Stimulated activated CD4-positive, alpha-beta T cell treated with anti-CD3 and anti-CD28 coated beads, Interleukin-1b, Interleukin-23, amount 100 ng/mL, for 1 hour (primary cell): ENCODE measurements at places on chromosomes 6 and 20.

DNA sequence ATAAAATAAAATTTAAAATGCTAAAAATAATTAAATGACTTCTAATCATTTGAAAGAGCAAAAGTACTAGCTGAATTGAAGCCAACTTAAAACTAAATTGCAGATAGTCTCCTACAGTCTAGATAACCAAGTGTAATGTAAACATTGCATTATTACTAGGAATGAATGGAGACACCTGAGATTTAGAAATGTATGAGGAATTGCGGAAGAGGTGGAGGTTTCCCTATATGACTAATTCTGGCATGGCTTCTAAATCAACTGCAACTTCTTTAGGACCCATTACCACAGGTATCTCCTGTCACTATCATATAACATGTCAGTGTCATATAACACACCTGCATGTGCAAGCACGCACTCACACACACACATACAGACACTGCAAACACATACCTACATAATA is 13.2 kb upstream of the GPR6 start:
- no peak for DNase-seq

DNA sequence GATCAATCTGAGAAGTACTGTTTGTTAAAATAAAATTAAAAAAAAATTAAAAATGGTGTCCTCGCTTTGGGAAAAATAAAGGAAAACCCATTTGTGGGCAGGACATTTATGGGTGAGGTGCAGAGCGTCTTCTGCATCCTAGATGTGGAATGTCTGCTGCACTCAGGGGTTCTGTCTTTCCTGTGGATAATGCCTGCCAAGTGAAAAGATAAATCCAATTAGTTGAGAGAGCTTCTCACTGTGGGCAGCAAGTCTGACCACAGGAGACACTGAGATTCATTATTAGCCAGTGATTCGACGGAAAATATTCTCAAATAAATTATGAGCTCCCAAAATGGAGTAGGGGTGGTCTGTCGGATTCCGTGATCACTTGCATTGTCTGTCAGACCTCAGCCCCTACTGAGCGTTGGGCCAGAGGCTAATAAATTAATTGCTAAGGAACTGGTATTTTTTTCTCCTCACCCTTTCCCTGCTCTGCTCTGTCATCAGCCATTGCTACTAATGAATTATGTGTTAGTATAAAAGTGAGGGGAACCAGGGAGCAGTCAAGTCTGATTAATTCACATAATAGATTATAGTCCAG is 10.0 kb downstream of the GMPR start:
- no peak for DNase-seq

GRCh38 chr20:62066983-62067433 is 1.3 kb upstream of the TAF4 start:
- no peak for DNase-seq

DNA sequence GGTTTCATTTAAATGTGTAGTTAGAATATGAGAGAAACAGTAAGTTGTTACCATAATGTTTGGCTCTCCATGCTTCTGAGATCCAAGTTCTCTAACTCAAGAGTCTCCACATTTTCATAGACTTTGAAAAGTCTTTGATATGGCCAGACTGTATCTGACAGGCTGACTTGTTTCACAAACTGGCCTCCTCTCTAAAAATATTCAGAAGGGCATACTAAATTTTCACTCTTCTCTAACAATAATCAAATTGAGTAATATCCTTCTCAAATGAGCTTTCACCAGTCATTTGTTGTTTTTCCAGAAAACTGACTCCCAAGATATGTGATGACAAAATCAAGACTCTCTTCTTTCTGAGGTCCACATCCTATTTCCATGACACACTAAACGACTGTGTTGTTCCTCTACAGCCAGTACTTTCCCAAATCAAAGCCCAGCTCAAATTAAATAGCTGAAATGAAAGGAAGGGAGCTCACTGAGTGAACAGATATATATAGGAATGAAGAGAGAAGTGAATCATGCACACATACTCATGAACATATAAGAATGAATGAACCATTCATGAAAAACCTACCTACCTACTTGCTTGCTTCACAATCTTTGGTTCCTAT is 15.1 kb downstream of the HIVEP2 start:
- DNase-seq: no peak

GRCh38 chr6:133301835-133302234 is 60.7 kb downstream of the EYA4 start:
- DNase-seq: no peak

- DNase-seq: no peak
Measured at GRCh38 chr6:33719326-33719987, 8.0 kb upstream of the UQCC2 start.

- DNase-seq: no peak
Measured at GRCh38 chr20:10611357-10611756, 62.4 kb downstream of the JAG1 start.

GRCh38 chr6:109655761-109656262 is 35.2 kb downstream of the AK9 start:
- DNase-seq: no peak

DNA sequence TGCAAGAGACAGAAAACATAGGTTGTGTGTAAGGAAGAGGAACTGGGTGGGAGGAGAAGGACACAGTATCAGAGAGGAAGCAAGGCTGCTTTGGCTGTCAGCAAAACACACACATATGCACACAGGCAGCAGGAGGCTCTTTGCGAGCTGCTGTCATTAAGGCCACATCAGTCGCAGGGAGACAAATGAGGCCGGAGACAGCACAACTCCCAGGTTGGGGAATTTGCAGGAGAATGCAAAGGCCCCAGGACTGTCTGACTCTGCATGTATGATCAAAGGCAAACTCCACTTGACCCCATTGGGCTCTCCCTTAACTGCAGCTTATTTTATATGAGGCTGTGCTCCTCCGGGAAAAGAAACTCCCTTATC is 35.3 kb downstream of the METTL24 start:
- DNase-seq: no peak

DNA sequence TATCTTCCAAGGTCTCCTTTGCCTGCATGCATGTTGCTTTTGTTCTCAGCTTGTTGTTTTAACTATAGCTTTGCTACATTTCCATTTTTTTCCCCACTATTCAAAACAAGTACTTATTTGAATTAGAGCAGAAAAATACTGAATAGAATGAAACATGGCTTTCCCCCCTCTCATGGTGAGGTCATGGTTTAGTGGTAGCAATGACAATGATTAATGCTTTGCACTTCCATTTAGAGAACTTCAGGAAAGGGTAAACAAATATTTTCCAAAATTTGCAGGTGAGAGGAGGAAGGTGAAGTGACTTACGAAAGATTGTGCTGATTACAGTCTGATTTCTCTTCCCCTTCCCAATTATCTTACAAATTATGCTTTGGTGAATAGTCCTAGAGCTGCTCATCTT is 47.8 kb upstream of the TRAF3IP2 start:
- no peak for DNase-seq

- DNase-seq: no peak
Measured at GRCh38 chr20:51385646-51386530, 156.6 kb downstream of the NFATC2 start.

DNA sequence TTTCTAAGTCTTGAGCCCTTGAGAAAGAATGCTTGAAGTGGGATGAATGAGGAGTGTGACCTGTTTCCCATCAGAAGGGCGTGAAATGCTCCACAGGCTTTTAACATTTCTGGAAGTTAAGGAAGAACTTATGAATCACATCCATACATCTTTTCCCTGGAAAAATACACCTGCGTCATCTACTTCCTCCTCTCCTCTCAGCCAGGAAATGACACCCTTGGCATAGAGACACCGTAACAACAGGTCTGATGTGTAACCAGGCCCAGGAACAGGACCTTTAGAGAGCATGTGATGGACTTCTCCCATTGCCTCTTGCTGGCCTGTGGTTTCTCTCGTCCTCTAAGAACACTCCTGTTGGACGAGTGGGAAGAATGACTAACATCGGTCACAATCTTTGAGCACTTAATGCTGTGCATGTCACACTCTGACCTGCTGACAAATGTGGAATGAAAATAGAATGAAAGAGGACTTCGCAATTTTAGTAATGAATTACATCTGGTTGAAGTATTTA is 28.5 kb upstream of the CITED2 start:
- no peak for DNase-seq

- no peak for DNase-seq
Measured at GRCh38 chr6:166297606-166298005, 10.6 kb downstream of the PRR18 start.

DNA sequence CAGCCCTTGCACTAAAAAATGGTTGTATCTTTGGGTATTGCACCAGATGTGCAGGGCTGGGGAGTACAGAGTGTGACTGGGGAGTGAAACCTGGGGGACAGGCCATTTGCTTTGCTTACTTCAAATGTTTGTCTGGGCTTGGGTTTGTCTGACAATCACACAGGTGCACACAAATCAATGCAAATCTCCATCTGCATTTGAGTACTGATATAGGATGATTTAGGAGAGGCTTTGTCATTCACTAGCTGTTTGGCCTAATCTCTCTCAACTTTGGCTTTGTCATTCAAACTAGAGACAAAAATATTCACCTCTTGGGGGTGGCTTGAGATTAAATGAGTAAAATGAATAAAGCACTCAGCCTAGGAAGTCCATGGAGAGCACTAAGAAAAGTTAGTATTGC is 3.8 kb downstream of the GUCA1A start:
- DNase-seq: no peak

DNA sequence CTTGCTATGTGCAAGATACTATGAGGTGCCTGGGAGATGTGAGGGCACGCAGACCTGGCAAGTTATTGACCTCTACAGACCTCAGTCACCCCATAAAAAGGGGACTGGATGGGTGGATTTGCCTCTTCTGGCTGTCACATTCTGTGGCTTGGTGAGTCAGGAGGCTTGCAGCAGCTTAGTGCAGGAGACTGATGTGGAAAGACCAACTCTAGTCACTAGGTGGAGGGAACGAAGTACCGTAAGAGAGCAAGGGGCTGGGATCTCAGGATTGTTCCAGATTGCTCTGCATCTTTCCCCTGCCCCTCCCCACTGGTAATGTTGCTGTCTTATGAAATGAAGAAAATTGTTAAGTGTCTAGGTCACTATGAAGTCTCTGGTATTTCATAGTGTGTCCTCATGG is 3.3 kb downstream of the MAPRE1 start:
- DNase-seq: no peak

- no peak for DNase-seq
Measured at GRCh38 chr20:18742841-18743240, 70.7 kb upstream of the SCP2D1 start.

GRCh38 chr20:57810511-57811373 is 100.9 kb upstream of the PMEPA1 start:
- DNase-seq: no peak

GRCh38 chr6:157539900-157540752 is 159.1 kb downstream of the ZDHHC14 start:
- DNase-seq: no peak

DNA sequence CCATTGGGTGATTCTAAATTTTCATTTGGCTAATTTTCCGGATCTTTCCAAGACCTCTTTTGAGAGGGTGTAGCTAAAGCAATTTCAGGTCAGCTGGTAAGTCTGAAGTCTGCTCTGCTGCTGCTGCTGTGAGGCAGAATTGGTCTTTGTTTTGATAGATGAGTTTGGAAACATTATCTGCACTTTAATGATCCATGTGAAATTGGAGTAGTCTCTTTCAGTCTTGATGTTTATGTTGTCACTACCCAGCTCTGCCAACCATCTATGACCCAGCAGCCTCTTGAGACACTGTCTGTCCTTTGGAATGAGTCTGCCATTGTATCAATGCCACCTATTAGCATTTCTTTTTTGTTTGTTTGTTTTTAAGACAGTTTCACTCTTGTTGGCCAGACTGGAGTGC is 44.1 kb downstream of the TXNDC5 start:
- no peak for DNase-seq

DNA sequence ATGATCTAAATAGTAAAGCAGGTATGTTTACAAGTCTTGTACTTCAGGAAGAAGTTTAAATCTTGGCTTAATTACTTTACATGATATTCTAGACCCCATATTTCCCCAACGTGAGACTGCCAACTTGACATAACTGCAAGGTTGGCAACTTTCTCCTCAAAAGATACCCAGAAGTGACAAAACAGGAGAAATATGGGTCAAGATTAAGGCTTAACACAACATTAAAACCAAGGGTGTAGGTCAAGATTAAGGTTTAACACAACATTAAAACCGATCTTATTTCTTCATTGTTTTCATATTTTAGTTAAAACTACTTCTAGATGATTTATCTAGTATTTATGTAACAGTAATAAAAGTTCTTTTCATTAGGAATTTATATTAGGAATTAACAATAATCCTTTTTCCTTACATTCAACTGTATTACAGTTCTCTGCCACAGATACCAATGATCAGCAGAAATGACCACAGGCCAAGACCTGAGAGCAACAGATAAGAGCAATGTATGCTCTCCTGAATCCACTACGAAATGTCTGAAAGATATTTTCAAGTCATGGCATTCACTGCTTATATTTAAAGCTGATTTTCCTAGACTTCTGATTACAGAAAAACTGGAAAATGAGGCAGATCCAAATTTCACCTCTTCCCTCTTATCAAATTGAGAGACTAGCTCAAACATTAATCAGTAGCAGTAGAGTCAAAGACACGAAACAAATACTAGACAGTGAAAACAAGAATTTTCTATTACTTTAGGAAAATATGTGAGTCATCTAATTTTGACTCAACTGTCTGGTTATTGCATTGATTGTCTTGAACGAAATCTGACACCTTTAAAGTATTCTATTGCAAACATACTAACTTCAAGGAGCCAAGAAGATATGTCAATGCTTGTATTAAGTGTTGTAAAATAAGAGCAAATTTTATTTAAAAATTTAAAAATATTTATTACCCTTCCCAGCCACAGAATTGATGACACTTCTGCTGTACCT is 72.3 kb downstream of the RNGTT start:
- DNase-seq: no peak

GRCh38 chr6:111837641-111838500 is 35.4 kb downstream of the FYN start:
- DNase-seq: no peak

- no peak for DNase-seq
Measured at GRCh38 chr20:56826705-56827665, 197.9 kb downstream of the TFAP2C start.

DNA sequence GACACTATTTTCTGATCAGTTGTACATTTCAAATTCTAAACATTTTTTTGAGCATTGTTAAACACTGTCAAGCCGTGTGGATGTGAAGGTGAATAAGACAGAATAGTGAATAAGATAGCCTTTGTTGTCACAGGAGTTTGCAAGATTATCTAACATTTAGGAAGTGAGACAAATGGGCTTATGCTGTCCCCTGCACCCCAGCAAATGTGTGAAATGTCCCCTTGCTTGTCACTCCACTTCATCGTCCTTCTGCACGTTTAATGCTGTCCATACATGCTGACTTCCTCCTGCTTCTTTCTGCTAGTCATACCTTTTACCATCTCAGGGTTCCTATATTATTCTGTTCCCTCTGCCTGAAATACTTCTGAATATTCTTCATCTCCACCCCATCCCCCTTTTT is 62.6 kb downstream of the CBFA2T2 start:
- no peak for DNase-seq
